Activated CD8-positive, alpha-beta T cell treated with anti-CD3 and anti-CD28 coated beads for 36 hours (primary cell): ENCODE measurements at places on chromosomes 4 and X. TPM values are rescaled to one million over a fixed set of nuclear protein-coding genes. Genes with fewer than 3 reads are reported as not detected.

DNA sequence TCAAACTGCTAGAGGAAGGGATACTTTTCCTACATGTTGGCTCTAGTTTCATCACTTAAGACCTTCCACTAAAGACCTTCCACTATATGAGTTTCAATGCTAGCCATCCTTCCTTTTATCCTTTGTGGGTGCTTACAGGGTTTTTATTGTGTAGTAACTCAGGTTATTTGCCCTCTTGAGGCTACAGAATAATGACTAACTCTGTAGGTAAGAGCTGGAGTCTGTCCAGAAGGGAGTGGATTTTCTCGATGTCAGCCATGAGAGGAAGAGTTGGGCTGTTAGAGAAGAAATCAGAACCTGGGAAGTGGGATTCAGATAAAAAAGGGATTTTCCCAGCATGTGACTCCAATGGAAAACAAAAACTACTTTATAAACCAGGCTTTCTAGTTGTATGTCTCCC, 27.5 kb upstream of the HERC5 start:
- no peak for DNase-seq

DNA sequence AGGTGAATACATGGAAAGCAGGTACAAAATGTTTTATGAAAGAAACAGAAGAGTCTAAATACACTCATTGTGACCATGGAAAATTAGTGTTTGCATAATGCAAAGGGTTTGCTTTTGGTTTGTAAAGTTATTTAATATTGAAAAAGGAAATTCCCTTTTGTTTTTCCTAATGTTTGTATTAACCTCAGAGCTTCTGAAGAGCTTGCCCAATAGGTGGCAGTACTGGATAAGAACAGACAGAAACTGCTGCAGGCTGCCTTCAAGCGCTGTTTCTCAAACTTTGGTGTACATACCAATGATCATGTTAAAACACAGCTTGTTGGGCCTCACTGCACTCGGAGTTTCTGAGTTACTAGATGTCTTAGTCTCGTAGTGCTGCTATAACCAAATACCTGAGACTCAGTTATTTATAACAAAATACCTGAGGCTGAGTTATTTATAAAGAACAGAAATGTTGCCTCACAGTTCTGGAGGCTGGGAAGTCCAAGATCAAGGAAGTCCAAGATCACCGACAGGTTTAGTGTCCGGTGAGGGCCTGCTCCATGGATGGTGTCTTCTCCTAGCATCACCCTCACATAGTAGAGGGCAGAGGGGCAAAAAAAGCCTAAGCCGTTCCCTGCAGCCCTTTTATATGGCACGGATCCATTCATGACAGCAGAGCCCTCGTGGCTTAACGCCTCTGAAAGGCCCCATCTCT, 54.2 kb downstream of the SUPT20HL2 start:
- peak; percentile 43 for DNase-seq

- peak; percentile 47 for DNase-seq
These were observed 885 bp downstream of the CCDC110 start for GRCh38 chr4:185470501-185471195.

DNA sequence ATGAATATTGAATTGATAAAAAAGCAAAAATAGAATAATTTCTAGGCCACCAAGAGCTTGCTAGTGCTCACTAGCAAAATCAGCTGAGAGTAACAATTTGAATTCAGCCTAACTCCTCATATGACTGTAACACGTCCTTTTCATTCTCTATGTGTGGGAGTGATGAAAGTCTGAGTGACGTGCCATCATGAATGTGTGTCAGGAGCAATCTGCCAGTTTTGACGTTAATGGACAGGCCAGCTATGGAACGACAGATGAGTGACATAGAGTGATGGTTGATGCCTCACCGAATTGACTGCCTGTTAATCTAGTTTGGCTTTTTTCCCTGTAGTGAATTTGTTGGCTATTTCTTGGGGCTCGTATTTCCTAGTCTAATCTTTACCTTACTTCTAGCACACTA, 200.7 kb downstream of the TLL1 start:
- DNase-seq = no peak

GRCh38 chr4:54657551-54658251, at the start of gene KIT:
Gene KIT, plus strand, starts transcription at chr4:54657957. Its CDS starts 58 bp downstream, at chr4:54658015.
- DNase-seq = peak; percentile 36

DNA sequence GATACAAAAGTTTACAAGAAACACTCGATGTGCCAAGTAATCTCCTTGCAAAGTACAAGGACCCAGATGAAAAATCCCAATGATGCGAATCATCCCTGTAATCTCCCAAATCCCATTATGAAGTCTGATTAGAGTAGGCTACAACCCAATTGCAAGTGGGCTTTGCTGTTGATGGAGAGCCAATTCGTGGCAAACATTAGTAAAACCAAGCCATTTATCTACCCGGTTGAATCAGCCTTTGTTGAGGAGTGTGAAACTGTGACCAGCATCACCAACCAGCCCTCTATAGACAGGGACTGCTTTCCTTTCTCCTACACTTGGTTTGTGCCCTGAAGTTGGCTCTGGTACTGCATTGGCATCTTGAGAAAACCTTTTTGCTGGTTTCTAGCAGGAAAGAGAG, 1.2 kb upstream of the PRPS2 start:
- no peak for DNase-seq

GRCh38 chr4:2534904-2535375, 1.5 kb upstream of the FAM193A start:
- DNase-seq = no peak

GRCh38 chr4:75249739-75250138, 264.5 kb downstream of the RCHY1 start:
- DNase-seq = no peak

HHIP gene
- total RNA-seq = not detected

NOP14 gene
- total RNA-seq = 77.3 TPM

SHISA3 gene
- total RNA-seq = 0.23 TPM
